ENCODE measurements at places on chromosomes 16 and 17.
A peak's percentile ranks its signal among the peaks of the same experiment; 100 is the strongest.

GRCh38 chr17:14747603-14747950, 446.7 kb downstream of the HS3ST3B1 start:
- DNase-seq, result no peak

- DNase-seq, result peak; percentile 62
These were observed 18.8 kb upstream of the TMEM220 start for GRCh38 chr17:10748531-10749181.

DNA sequence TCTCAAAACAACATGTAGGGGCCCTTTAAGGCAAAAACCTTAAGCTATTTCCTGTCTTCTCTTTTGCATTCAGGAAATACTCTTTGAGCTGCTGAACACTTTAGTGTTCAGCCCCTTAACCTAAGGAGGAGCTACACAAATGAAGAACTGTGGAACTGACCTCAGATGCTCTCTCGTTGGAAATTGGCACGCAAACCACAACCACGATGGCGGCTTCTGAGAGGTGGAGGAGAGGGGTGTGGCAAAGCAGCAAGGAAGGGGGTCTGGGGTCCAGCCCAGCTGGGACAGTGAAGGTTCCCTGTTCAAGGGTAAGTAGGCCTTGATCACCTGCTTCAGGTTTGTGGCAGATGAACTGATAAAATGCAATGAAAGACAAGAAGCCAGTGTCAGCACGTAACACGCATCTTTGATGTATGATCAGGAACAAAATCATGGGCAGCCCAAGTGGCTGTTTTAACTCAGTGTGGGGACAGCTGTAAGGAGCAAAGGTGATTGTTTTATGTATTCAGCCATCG, 291.6 kb upstream of the TNRC6C start:
- no peak for DNase-seq

GRCh38 chr16:549544-550263, 10.5 kb upstream of the PRR35 start:
- no peak for DNase-seq

GRCh38 chr16:81266680-81267095, 28.2 kb downstream of the BCO1 start:
- no peak for DNase-seq

DNA sequence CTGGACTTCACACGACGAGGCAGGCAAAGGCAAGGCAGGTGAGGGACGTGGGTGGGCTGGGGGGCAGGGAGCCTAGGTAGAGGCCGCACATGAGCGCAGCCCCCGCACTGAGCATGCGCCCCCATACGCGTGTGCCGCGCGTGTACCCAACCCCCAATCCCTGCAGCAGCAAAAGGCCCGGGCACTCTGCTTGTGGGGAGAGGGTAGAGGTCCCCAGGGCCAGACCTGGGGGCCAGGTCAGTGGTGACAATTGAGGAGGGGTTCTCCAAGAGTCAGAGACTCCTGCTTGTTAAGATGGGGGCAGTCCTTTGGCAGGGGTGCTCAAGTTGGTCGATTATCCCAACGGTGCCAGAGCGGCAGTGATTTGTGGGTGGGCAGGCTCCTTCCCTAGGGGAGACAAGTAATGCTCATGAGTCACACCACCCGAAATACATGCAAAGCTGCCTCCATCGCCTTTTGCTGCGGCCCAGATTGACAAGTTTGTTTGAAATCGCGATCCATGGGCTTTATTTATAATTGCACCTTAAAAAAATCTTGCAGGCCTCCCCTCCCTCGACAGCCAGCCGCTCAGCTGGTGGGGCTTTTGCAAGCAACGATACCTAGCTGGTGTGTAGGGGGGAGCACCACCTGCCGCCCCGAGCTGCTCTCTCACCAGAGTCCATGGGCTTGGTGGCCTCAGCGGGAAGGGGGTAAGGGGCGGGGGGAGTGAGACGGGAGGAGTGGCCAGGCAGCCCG, 1.1 kb upstream of the GIT1 start:
- peak; percentile 93 for DNase-seq

GRCh38 chr17:78227455-78227916, 3.9 kb upstream of the TMEM235 start:
- peak; percentile 80 for DNase-seq

- no peak for DNase-seq
These were observed 36.3 kb upstream of the CDH1 start for GRCh38 chr16:68700831-68701230.

DNA sequence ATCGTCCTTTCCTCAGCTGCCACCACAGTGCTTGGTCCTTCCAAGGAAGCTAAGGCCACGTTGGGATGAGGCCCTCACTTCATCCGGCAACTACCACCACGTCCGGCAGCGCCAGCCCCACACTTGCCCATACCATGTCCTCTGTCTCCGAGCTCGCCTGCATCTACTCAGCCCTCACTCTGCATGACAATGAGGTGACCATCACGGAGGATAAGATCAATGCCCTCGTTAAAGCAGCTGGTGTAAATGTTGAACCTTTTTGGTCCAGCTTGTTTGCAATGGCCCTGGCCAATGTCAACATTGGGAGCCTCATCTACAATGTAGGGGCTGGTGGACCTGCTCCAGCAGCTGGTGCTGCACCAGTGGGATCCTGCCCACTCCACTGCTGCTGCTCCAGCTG, 44.9 kb downstream of the TTC19 start:
- DNase-seq, result no peak

- no peak for DNase-seq
These were observed at the start of gene NUPR1 for GRCh38 chr16:28538733-28539596. NUPR1 (minus strand) TSS chr16:28538974; CDS start chr16:28538907, 67 bp downstream.

DNA sequence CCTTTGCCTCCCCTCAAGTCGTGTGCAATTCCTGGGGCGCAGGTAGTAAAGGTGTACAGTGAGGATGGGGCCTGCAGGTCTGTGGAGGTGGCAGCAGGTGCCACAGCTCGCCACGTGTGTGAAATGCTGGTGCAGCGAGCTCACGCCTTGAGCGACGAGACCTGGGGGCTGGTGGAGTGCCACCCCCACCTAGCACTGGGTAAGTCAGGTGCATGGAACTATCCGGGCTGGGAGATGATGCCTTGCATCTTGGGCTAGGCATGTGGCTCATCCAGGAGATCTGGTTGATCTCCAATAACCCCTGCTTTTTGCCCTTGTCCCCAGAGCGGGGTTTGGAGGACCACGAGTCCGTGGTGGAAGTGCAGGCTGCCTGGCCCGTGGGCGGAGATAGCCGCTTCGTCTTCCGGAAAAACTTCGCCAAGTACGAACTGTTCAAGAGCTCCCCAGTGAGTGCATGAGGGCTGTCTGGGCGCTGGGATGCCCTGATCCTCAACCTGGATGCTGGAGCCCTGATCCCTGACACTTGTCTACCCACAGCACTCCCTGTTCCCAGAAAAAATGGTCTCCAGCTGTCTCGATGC, 5.2 kb downstream of the GRB7 start:
- no peak for DNase-seq

- no peak for DNase-seq
These were observed 21.4 kb upstream of the NKD1 start for GRCh38 chr16:50526796-50527195.

DNA sequence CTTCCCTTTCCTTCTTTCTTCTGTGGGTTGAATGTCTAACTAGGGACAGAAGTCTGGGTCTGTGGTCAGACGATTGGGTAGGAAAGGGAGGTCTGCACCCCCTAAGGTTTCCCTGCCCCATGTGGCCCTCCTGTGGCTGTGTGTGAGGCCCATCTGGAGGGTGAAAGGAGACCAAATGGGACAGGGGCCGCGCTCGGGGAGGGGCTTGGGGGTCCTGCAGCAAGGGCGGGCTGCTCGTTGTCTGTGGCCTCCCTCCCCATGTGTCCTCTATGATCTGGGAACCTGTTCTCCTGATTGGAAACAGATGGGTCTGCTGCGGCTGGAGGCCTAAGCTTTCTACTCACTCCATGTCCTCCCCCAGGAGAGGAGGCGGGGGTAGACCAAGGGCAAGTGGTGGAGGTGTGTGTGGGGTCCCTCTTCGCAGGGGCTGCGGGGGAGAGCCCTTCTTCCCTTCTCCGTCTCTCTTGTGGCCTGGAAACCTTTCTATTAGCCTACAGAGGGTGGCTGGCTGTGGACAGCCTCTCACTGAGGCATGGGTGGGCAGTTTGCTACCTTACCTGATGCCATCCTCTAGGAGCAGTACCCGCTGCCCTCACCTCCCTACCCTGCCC, 18.6 kb downstream of the IGFBP4 start:
- DNase-seq, result no peak

GRCh38 chr16:1533443-1533951, at the start of gene TMEM204:
TMEM204 (plus strand) TSS chr16:1533666; CDS start chr16:1534276, 610 bp downstream.
- DNase-seq, result no peak

DNA sequence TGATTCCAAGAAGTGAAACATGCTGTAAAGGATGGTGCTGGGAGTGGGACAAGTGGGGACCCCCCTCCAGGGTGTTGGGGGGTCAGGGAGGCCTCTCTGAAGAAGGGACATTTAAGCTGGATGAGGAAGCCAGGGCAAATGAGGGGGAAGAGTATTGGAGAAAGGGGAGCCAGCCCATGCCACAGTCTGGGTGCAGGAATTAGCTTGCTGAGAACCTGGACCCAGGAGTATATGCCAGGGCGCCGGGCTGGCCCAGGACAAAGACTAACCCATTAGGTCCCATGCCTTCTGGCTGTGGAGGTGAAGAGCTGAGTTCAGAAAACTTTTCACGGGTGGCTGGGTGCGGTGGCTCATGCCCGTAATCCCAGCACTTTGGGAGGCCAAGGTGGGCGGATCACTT, 45.6 kb upstream of the PIK3R6 start:
- no peak for DNase-seq

DNA sequence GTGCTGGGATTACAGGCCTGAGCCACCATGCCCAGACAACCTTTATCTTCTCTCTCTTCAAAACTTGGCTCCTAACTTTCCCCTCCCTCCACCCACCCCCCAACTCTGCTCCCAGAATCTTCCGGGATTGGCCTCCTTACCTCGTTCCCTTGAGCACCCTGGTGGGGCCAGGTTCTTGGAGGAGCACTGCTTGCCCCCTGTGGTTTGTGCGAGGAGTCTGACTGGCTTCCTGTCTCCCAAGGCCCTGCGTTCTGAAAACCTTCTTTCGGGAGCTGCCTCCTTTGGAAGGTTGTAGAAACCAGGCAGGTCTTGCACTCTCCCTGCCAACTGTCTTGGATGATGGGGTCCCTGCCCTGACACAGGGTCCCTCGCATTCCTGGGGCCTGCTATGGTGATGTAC, 19.8 kb downstream of the PLXDC1 start:
- no peak for DNase-seq

All from NCI-H82 (cell line).